ENCODE measurements at places on chromosomes 4 and X. TPM values are rescaled to one million over a fixed set of nuclear protein-coding genes. Genes with fewer than 3 reads are reported as not detected.

The SERTM2 gene
- not detected for total RNA-seq

The SPARCL1 gene
- total RNA-seq = 0.70 TPM

The MUC7 gene
- total RNA-seq = not detected

The GIMD1 gene
- total RNA-seq = not detected

The DCHS2 gene
- total RNA-seq = not detected

The NMU gene
- total RNA-seq = not detected

The VCX gene
- not detected for total RNA-seq

The MAGEC2 gene
- not detected for total RNA-seq

The CLCN4 gene
- 6.0 TPM for total RNA-seq

The SPANXN4 gene
- not detected for total RNA-seq

The IQSEC2 gene
- 4.3 TPM for total RNA-seq
